ENCODE measurements at places on chromosomes 3 and 15. TPM values are rescaled to one million over a fixed set of nuclear protein-coding genes. Genes with fewer than 3 reads are reported as not detected.

Gene TEX55
- polyA plus RNA-seq: not detected

GRCh38 chr15:60551781-60552161 is 72.8 kb upstream of the ICE2 start:
- DNase-seq: no peak

Gene CCDC54
- 0.11 TPM for polyA plus RNA-seq

GRCh38 chr3:175274474-175275218 is 415.5 kb downstream of the NAALADL2 start:
- DNase-seq: no peak

DNA sequence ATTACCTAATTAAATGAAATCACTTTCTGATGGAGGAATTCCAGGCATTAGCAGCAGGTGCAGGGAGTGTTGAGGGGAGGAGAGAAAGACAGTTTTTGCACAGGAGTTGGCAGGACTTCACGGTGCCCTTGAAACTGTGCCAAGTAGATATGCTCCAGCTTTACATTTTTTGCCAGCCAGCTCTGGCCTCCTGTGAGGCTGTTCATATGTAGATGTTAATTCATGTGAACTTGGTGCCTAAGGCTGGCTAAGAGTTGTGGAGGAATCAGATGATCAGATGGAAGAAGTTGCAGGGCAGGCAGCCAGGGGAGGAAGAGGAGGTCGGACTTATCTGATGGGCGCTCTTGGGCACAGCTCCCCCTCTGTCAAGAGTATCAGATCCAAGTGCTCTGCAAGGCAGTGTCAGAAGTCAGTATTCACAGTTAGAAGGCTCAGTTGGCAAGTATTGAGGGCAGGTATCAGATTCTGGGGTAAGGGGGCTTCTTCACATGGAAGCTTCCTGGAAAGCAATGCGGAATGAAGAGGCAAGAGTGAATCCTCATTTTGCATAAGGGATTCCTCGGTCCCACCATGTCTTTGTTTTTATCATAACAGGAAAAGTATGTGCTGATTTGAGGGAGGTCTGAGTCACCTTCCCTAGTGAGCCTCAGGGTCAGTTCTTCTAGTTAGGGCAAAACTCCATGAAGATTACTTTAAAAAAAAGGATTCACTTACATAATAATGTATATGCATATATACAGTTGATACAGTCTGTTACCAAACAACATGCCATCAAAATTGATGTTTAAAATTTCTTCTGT is 172.6 kb upstream of the UMPS start:
- no peak for DNase-seq

Gene HHLA2
- polyA plus RNA-seq: 18.5 TPM

DNA sequence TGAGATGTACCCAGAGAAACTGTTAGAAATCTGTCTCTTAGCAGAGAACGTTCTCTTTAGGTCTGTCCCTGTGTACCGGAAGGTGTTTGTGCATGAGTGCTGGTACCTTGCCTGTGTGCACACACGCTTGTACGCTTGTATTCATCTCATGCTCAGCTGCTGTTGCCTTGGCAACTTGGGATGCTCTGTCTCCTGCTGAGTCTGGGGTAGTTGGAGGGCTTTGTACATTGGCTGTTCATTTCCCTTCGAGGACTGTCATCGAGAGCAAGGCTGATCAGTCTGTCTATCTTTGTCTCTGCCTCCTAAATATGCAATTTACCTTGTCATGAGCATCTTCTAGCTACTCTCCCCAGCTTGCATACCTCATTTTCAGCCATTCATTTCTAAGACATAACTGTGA is 147.2 kb downstream of the SLCO3A1 start:
- no peak for DNase-seq

DNA sequence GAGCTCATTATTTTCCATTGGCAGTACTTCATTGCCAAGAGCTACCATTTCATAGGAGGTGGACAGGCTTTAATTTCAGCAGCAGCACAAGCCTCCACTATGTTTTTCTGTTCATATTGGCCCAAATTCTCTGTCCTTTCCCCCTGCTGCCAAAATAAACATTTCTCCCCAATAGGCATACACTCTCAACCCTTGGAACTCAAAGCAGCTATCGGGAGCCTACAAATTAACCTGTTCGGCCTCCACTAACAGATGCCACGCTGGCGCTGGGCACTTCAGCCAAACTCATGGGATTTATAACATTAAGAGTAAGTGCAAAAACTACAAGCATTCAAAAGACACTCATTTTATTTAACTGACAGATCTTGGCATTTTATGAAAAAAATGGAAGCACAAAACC is 95.7 kb downstream of the NSUN3 start:
- DNase-seq: no peak

GRCh38 chr15:98397419-98397818 is 250.9 kb upstream of the IGF1R start:
- DNase-seq: no peak

Gene ZNF385D
- polyA plus RNA-seq: 15.1 TPM

DNA sequence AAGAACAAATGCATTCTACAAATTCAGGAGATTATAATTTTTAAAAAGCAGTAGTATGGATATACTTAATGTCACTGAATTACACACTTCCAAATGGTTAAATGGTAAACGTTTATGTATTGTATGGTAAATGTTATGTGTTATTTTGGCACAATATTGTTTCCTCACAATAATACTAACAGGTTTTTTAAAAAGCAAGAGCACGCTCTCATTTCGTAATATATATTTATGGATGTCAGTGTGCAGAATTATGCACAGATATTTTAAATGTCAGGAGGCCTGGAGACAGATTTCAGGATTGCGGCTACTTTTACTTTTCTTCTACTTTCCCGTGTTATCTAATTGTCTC is 533 bp downstream of the ZNF445 start:
- DNase-seq: no peak

Gene PLSCR2
- polyA plus RNA-seq: 0.73 TPM

Gene LRRC34
- polyA plus RNA-seq: 10.8 TPM

GRCh38 chr3:50616770-50617095 is 218 bp upstream of the MAPKAPK3 start:
- peak; percentile 90 for DNase-seq

GRCh38 chr3:38521391-38521987 is 25.3 kb downstream of the EXOG start:
- peak; percentile 60 for DNase-seq

Gene LRRC2
- polyA plus RNA-seq: 3.1 TPM

GRCh38 chr15:32718821-32719716 is 1.3 kb downstream of the GREM1 start:
- no peak for DNase-seq

Gene PCSK6
- 9.4 TPM for polyA plus RNA-seq

DNA sequence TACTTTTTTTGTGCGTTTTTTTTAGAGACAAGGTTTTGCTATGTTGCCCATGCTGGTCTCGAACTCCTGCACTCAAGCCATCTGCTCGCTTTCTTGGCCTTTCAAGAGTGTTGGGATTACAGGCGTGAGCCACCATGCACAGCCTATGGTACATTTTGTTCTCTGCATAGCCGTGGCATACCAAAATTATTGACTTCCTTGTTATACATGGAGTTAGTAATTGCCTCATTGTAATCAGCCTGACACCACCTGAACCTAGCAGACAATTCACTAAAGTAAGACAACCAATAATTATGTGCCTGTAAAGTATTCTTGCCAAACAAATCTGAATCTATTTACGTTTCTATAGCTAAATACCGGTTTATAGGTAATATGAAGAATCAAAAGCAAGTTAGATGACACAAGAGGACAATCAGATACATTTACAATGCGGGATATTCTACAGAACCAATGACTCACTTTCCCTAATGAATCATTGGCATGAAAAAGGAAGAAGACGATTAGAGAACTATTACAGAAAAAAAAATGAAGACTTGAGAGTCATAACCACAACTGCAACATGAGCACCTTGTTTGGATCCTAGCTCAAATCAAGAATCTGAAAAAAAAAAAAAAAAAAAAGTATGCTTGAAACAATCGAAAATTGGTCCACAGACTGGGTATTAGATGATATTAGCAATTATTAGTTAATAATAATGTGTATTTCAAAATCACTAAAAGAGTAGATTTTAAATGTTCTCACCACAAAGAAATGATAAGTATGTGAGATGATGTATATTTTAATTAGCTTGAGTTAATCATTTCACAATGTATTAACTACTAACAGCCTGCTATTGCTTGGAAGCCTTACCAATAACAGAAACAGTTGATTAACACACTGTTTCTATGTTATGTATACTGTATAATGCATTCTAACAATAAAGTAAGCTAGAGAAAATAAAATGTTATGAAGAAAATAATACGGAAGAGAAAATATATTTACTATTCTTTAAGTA is 7.1 kb downstream of the GUCA1C start:
- DNase-seq: no peak

Gene FMN1
- polyA plus RNA-seq: 18.6 TPM

Gene HIGD1A
- 196 TPM for polyA plus RNA-seq

GRCh38 chr15:88835119-88835518 is 31.9 kb downstream of the ACAN start:
- DNase-seq: no peak

DNA sequence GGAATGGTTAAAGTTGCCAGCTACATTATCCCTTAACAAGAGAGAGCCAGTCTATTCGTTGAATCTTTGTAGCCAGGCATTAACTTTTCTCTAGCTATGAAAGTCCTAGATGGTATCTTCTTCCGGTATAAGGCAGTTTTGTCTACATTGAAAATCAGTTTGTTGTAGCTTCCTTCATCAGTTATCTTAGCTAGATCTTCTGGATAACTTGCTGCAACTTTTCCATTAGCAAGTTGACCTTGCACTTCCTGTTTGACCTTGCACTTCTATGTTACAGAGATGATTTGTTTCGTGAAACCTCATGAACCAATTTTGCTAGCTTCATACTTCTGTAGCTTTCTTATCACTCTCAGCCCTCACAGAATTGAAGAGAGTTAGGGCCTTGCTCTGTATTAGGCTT is 24.1 kb downstream of the TOPAZ1 start:
- DNase-seq: no peak

GRCh38 chr3:52879090-52879489 is 18.3 kb downstream of the STIMATE start:
- DNase-seq: no peak

DNA sequence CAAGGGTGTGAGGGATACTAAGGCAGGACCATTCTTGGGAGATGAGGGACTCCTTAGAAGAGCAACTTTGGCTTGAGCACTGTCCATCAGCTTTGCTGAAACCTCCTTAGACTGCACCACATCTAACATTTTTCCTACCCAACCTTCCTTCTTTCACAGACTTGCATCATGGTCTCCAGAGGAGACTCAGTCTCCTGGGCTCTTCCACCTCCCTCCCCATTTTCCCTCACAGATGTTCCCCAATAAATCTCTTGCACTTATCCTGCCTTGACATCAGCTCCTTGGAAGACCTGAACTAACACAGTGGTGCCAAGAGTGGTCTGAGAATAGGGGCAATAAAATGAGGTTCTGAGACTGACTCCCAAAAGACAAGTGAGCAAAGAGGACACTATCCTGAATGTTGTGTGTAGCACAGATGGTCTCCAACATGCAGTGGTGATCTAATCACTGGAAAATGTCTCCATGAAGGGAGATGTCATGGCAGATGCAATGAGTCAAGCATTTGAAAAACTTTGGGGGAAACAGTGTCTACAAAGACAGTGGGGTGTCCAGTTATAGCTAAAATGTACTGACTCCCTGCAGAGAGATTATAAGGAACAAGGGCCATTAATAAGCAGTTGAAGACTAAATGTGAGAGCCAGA is 26.0 kb upstream of the BOC start:
- no peak for DNase-seq

- DNase-seq: no peak
Measured at GRCh38 chr15:94312946-94313345, 81.6 kb downstream of the MCTP2 start.

- DNase-seq: no peak
Measured at GRCh38 chr15:40790718-40791117, 16.2 kb upstream of the ZFYVE19 start.

DNA sequence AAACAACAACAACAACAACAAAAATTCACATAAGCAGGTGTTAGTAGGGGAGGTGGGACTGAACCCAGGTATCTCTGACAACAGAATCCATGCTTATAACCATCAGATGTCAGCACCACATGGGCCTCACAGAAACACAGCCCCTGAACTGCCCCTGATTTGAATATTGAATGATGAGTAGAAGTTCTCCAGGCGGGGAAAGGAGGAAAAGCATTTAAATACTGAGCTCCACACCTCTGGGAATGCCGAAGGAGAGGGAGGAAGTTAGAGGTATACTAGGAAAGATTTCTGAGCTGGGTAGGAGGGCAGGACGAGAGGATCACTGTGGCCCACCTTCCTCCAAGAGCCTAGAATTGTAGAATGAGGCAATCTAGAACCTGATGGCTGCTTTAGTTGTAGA is 31.9 kb upstream of the EIF4A2 start:
- no peak for DNase-seq

DNA sequence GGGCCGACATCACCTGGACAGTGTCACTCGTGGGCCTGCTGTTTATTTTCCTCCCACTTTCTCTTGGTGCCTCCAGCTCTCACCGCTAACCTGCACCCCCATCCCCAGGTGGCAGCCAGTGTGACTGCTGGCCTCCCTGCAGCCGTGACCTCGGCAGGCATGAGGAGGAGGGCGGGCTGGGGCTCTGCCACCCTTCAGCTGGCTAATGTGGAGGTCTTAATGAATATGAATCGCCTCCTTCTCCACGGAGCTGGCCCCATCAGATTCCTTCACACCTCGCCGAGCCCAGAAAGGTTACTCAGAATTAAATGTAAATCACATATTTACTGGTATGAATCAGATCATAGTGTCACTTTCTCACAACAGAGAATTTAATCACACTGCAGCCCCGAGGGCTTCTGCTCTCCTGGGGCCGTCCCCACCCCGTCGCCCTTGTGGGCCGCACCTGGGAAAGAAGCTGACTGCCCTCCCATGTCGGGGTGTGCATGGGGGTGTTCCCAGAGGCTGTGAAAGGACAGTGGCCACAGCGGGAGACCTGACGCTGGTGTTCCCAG is 171.1 kb upstream of the TLE3 start:
- no peak for DNase-seq

GRCh38 chr3:136142592-136142991 is 53.5 kb downstream of the MSL2 start:
- DNase-seq: no peak

Gene SLC26A6
- polyA plus RNA-seq: 23.7 TPM

Gene ACAN
- 5.2 TPM for polyA plus RNA-seq

Gene GOLGA6L10
- 3.7 TPM for polyA plus RNA-seq

DNA sequence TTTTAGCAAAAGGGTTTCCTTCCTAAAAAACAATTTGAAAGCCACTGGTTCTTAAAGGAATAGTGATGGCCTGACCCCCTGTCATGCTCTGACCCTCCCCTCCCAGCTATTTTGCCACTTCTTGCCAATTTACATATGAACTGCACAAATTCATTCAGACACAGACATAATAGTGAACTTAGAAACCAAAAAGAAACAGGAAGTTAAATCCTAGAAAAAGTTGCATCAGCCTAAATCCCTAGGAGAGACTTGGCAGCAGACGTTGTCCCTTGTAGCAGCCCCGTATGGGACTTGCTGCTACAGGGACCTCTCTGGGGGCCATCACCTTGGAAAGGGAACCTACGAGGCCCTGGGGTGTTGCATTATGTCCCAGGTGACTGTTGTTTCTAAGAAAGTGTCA is 14.3 kb upstream of the PDE8A start:
- DNase-seq: no peak

GRCh38 chr3:2921452-2921851 is 188.7 kb downstream of the IL5RA start:
- DNase-seq: no peak

GRCh38 chr15:74432968-74433591 is 678 bp downstream of the SEMA7A start:
- DNase-seq: no peak

Gene PDZRN3
- 35.6 TPM for polyA plus RNA-seq

Gene PGBD4
- polyA plus RNA-seq: 2.2 TPM

All from right renal pelvis (tissue), 4 donors.